ENCODE measurements at places on chromosomes 5 and 9.

- no peak for DNase-seq
Measured at GRCh38 chr5:99133921-99134320, 205.1 kb upstream of the CHD1 start.

GRCh38 chr9:113660196-113660595 lies 196.7 kb downstream of the RGS3 start:
- DNase-seq, result no peak

GRCh38 chr5:43019614-43020398 lies 20.3 kb downstream of the ANXA2R start:
- peak; percentile 69 for DNase-seq

DNA sequence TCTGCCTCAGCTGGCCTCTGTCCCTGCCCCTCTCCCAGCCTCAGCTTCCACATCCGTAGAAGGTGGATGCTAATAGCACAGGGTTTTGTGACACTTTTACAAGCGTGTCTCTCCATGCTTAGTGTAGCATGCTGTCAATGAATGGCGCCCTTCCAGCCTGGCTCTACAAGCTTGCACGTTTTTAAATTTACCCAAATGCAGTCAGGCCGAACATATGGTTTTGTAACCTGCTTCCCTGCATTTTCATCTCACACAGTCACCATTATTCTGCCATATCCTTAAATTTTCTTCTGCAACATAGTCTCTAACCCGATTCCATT lies 28.8 kb downstream of the FAM163B start:
- no peak for DNase-seq

DNA sequence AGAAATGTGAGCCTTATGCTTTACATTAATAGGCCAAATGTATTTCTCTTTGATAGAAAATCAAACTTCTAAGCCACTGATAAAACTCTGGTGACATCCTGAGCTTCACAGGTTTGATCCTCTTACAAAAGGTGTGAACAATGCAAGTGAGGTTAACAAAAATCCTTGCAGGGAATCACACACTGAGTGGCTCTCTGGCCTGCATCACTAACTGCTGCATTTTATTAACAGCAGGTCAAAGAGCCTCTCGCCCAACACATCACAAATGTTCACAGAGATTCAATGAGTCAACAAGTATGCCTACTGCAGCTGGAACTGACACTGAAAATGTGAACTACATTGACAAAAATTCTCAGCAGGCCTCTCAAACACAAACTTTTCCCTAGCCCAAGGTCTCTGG lies 122.3 kb downstream of the SEMA5A start:
- no peak for DNase-seq

- DNase-seq, result no peak
Measured at GRCh38 chr5:83096660-83097339, 19.5 kb downstream of the XRCC4 start.

GRCh38 chr5:102014371-102014770 lies 281.7 kb downstream of the SLCO4C1 start:
- DNase-seq, result no peak

- DNase-seq, result no peak
Measured at GRCh38 chr9:70534471-70534870, 120.0 kb upstream of the KLF9 start.

GRCh38 chr9:136550439-136551289 lies 4.8 kb upstream of the NOTCH1 start:
- DNase-seq, result no peak

DNA sequence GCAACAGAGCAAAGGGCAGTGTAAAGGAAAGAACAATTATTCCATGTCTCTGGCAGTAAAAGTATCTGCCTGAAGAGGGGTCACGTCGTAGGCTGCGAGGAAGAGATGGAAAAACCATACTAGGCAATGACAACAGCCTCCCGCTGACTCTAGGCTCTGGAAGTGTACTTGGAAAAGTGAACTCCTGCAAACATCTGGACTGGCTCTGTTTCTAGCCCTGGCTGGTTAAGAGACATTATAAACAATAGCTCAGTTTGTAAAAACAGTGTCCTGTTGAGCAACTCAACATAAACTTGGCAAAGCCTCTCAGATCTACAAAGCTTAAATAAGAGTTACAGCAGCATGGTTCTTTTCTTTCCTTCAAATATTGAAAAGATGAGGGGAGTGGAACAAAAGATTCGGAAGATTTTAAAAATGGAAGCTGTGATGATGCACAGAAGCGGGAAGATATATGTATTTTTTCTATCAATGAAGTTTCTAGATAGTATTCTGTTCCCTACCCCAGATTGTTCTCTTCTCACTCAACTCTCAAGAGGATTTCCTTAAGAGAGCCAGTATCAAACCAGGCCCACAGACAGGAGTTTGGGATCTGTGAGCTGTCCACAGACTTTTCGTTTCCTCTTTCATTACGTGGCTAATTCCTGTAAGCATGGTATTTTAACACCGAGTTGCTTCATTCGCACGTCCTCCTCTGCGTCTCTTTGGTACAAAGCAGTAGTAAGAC lies 79.4 kb downstream of the SPTLC1 start:
- DNase-seq, result no peak
